ENCODE measurements at places on chromosomes 4 and X. TPM values are rescaled to one million over a fixed set of nuclear protein-coding genes. Genes with fewer than 3 reads are reported as not detected.

GRCh38 chrX:103883533-103883932 is 51.5 kb upstream of the RAB9B start:
- no peak overlapping the region for H3K4me3 ChIP-seq
- no peak overlapping the region for H3K27ac ChIP-seq
- H3K36me3 ChIP-seq: no peaks in the 10 kb centered on the region
- no peak for DNase-seq

- DNase-seq: no peak
- H3K27me3 ChIP-seq: no peaks in the 10 kb centered on the region
Observed at GRCh38 chrX:77528034-77528433, 80.8 kb downstream of the FGF16 start.

DNA sequence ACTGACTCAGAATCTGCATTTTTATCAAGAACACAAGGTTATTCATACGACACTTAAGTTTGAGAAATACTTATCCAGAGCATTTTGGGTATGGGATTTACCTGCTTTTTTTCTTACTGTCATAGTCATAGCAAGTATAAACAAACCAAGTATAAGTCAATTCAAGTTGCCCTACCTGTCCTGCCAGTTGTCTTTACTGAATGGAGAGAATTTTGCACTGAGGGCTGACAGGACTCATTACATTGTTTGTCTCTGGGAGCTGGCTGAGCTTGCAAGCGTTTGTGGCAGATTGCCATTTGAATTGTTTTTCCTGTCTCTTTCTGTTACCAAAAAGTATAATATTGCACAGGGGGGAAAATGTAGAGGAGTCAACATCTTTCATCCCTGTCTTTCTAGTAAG is 278.9 kb upstream of the MAGEC2 start:
- peaks cover 8% of the 10 kb centered on the region for H3K4me1 ChIP-seq
- no peak overlapping the region for H3K4me3 ChIP-seq
- H3K27ac ChIP-seq: no peak overlapping the region

DNA sequence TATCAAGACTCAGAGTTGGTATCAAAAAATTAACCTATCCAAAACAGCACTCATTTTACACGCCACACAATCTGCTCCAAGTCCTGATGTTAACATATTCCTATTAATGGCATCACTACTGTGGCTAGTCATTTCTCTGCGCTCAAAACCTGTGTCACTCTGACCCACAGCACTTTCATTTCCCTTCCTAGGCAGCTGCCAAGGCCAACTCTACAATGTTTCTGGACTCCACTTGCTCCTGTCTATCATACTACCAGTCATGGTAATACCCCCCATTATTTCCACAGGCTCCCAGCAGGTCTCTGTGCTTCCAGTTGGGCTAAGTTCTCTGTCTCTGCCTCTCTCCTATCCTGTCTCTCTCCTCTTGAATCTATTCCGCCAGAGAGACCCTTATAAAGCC is 323.6 kb downstream of the NR3C2 start:
- no peak overlapping the region for H3K4me3 ChIP-seq
- H3K27ac ChIP-seq: no peak overlapping the region
- peaks cover 8% of the 10 kb centered on the region for H3K36me3 ChIP-seq
- H3K4me1 ChIP-seq: peaks cover 16% of the 10 kb centered on the region
- no peaks in the 10 kb centered on the region for H3K27me3 ChIP-seq

DNA sequence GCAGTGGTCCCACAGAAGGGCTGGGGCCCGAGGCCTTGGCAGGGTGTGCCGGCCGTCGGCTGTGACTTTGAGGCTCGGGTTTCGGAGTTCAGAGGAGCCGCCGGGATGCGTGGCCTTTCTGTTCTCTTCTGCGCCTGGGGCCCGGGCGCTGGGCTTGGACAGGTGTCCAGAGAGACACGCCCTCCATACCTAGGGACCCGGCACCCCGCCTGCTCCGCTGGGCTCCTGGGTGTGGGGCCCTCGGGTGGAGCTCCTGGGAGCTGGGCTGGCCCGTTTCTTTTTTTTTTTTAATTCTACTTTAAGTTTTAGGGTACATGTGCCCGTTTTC is 11.3 kb downstream of the FGFRL1 start:
- no peak for DNase-seq
- H3K27ac ChIP-seq: no peak overlapping the region
- peaks cover 7% of the 10 kb centered on the region for H3K36me3 ChIP-seq
- H3K4me1 ChIP-seq: peaks cover 11% of the 10 kb centered on the region
- no peak overlapping the region for H3K4me3 ChIP-seq

GRCh38 chr4:3710451-3711182 is 55.6 kb upstream of the ADRA2C start:
- H3K27ac ChIP-seq: no peak overlapping the region
- H3K4me3 ChIP-seq: no peak overlapping the region
- peaks cover 19% of the 10 kb centered on the region for H3K27me3 ChIP-seq
- peaks cover 12% of the 10 kb centered on the region for H3K4me1 ChIP-seq
- no peaks in the 10 kb centered on the region for H3K36me3 ChIP-seq

DNA sequence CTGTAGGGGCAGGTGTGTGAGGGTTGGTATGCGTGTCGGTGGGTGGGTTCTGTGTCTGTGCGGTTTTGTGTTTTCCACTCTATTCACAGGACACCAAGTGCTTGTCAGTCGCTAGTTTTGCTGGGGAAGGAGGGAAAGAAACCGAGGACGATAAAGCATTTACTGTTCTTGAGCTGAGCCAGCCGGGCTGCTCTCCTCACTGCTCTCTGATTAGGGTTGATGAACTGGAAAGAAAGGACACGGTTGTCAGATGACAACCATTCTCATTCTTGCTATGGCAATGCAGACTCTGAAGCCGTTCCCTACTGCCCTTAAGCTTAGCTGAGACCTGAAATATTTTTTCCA is 832 bp downstream of the EGFL6 start:
- H3K4me1 ChIP-seq: peaks cover 4% of the 10 kb centered on the region
- DNase-seq: no peak
- H3K27me3 ChIP-seq: peaks cover 72% of the 10 kb centered on the region
- peak overlapping the region; percentile 59 for H3K4me3 ChIP-seq
- H3K36me3 ChIP-seq: no peaks in the 10 kb centered on the region

Gene BMX
- not detected for total RNA-seq

DNA sequence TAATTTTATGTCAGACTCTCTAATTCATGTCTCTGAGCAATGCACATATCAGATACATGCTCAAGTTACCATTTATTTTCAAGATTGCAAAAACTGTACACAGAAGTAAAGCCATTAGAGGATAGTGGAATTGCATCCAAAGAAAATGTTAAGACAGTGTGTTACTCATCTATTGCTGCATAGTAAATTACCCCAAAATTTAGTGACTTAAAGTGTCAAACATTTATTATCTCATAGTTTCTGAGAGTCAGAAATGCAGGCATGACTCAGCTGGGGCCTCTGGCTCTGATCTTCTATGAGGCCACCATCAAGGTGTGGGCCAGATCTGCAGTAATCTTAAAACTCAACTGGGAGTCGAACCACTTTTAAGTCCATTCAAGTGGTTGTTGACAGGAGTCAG is 275.2 kb downstream of the QDPR start:
- no peak overlapping the region for H3K27ac ChIP-seq
- no peak for DNase-seq

Gene GABRB1
- not detected for total RNA-seq

DNA sequence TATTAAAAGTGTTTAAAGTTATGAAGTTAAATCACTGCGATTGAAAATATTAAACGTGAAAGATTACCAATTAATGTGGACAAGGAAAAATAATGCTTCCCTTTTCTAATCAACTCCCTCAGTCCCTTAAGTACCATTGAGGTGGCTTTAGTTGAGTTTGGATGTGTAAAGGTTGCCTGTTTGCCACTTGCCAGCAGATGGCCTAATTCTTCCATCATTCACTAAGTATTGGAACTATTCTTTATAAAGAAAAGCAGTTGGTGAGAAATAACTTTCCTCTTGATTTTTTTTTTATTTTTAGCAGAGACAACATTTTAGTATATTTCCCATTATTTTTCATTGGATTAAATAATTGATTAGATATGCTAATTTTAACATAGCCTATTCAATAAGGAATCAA is 295.9 kb upstream of the TACR3 start:
- no peaks in the 10 kb centered on the region for H3K4me1 ChIP-seq
- no peak for DNase-seq
- no peaks in the 10 kb centered on the region for H3K36me3 ChIP-seq
- H3K27me3 ChIP-seq: no peaks in the 10 kb centered on the region
- no peak overlapping the region for H3K27ac ChIP-seq

GRCh38 chrX:141673946-141674345 is 24.6 kb downstream of the SPANXD start:
- H3K27me3 ChIP-seq: no peaks in the 10 kb centered on the region
- no peaks in the 10 kb centered on the region for H3K36me3 ChIP-seq
- no peak overlapping the region for H3K27ac ChIP-seq
- H3K4me3 ChIP-seq: no peak overlapping the region
- DNase-seq: no peak

- H3K36me3 ChIP-seq: peaks cover 4% of the 10 kb centered on the region
- no peak overlapping the region for H3K4me3 ChIP-seq
- peaks cover 22% of the 10 kb centered on the region for H3K4me1 ChIP-seq
Observed at GRCh38 chr4:126051689-126052424, 737.1 kb downstream of the FAT4 start.

- peaks cover 72% of the 10 kb centered on the region for H3K4me1 ChIP-seq
- H3K36me3 ChIP-seq: no peaks in the 10 kb centered on the region
- peak overlapping the region; percentile 61 for H3K27ac ChIP-seq
Observed at GRCh38 chr4:168659741-168660465, 163.1 kb downstream of the PALLD start.

Gene PLXNB3
- total RNA-seq: 3.6 TPM

DNA sequence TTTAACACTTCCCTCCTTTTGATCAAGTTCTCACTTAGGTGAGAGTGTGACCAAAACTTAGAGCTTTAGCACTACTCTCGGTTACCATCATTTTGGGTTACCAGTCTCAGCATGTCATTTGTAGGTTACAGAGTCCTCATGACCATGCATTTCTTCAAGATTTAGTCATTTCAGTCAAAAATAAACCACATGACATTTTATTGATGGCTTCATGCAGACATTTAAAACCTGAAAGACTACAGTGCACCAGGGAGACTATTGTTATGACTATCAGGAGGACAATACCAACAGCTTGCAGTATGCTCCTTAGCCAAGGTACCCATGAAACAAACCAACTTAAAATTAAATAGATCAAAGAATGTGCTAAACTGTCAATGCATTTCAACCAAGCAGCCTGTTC is 498.1 kb upstream of the FSTL5 start:
- DNase-seq: no peak
- no peak overlapping the region for H3K27ac ChIP-seq
- no peak overlapping the region for H3K4me3 ChIP-seq
- no peaks in the 10 kb centered on the region for H3K4me1 ChIP-seq

DNA sequence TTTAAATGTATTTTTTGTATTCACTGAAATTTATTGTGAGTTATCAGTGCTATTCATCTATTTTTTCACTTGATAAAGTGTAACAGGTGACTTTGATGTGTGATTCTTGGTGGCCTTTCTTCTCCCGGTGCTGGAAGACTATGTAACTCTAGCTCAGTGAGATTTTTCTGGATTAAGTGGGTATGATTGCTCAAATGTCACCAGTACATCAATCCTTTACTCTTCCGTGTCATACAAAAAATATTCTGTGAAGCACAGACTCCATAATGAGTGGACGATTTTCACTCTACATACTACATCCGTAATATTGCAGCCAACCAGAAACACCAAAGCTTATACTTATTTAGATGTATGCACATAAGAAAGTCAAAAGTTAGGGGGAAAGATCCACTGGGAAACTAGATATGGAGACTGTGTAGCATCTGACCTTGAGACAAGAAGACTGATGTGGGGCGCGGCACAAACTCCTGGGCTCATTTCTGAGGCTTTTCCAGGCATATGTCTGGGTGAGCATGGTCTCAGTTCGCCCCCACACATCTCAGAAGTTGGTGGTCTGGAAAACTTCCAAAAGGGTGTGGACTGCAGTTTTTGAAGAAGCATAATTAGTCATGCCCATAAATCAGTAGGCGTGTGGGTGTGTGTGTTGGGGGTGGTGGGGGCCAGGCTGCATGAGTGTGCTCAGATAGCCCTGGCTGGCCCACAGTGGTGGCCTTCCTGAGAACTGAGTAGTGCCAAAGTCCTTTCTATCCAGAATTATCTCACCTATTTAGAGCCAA is 53.9 kb upstream of the TENM3 start:
- no peaks in the 10 kb centered on the region for H3K27me3 ChIP-seq
- no peak for DNase-seq
- H3K36me3 ChIP-seq: no peaks in the 10 kb centered on the region
- peaks cover 68% of the 10 kb centered on the region for H3K4me1 ChIP-seq
- H3K27ac ChIP-seq: peak overlapping the region; percentile 59

- peaks cover 5% of the 10 kb centered on the region for H3K36me3 ChIP-seq
- no peak overlapping the region for H3K27ac ChIP-seq
- no peaks in the 10 kb centered on the region for H3K27me3 ChIP-seq
- no peak for DNase-seq
- no peak overlapping the region for H3K4me3 ChIP-seq
- H3K4me1 ChIP-seq: no peaks in the 10 kb centered on the region
Observed at GRCh38 chr4:52743444-52744019, 7.7 kb downstream of the ERVMER34-1 start.

Gene SLC7A11
- 3.0 TPM for total RNA-seq

DNA sequence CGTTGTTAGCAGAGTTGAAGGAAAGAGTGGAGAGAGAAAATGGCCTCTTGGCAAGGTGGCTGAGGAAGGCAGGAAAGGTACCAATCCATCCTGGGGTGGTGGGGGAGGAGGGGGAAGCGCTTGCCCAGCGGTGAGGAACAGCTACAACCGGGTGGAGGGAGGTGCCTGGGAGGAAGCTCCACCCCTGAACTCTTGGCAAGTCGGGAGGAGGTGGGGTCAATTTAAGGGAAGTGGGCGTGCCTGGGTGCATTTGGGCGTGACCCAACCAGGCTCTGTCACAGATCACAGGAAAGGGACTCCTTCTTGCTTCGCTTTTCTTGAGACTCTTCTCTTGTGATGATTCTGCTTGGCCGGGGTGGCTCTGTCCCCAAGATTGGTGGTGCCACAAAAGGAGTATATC is 41.7 kb downstream of the BCORL1 start:
- H3K4me1 ChIP-seq: peaks cover 3% of the 10 kb centered on the region
- no peak overlapping the region for H3K4me3 ChIP-seq
- no peak overlapping the region for H3K27ac ChIP-seq
- peaks cover 26% of the 10 kb centered on the region for H3K36me3 ChIP-seq

GRCh38 chr4:23224684-23225420 is 532.1 kb downstream of the GBA3 start:
- H3K36me3 ChIP-seq: no peaks in the 10 kb centered on the region
- H3K4me3 ChIP-seq: no peak overlapping the region
- no peaks in the 10 kb centered on the region for H3K4me1 ChIP-seq

DNA sequence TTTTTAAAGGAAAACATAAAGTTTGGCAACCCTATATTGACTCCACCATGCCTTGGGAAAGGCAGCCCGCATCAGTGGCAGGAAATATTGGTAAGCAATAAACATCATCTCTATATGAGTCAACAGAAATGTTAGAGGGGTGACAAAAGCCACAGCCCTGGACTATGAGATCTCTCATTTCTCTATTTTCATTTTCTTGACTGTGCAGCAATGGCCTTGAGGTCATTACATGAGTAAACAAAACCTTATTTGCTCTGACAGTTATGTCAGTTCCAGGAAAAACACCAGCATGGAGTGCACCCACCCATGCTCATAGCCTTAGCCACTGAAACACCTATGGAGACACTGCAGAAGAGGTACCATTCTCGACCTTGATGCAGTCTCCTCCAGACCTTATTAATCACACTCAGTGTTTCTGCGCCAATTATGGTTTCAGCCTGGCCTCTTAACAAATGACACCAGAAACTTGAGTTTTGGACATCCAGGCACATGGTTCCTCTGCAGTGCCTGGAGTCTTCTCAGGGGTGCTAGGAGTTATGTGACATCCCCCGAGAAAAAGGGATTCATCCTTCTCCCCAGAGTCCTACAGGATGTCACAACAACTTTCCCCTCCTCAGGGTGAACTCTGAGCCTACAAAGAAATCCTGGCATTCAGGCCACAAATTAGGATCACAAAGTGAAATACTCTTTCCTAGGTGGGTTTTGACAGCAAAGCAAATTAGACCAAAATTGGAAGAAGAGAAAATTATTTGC is 16.0 kb upstream of the HPGD start:
- no peak for DNase-seq
- H3K4me1 ChIP-seq: peaks cover 19% of the 10 kb centered on the region
- no peaks in the 10 kb centered on the region for H3K27me3 ChIP-seq
- peaks cover 7% of the 10 kb centered on the region for H3K36me3 ChIP-seq
- H3K4me3 ChIP-seq: no peak overlapping the region
